ENCODE measurements at places on chromosomes 1 and 21.
A peak's percentile ranks its signal among the peaks of the same experiment; 100 is the strongest.

GRCh38 chr1:95388031-95388430, 154.0 kb downstream of the RWDD3 start:
- DNase-seq: no peak

DNA sequence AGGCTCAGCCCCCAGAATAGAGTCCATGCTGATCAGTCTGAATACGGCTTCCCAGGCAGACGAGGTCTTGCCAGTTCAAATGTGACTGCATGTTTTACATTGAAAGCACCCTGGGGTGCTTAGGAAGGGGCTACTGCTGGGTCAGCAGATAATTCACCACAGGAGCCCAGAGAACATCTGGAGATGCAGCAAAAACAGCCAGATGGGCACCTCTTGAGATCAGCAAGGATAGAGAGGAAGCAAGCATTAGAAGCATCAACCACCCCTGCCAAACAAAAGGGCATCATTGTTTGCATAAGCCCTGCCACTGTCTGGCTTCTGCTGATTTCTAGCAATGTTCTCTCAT, 403.1 kb downstream of the RRAGC start:
- no peak for DNase-seq

- no peak for DNase-seq
Observed at GRCh38 chr21:43268804-43269186, 100.0 kb downstream of the CRYAA start.

GRCh38 chr1:78029793-78030192, 16.0 kb upstream of the GIPC2 start:
- no peak for DNase-seq

DNA sequence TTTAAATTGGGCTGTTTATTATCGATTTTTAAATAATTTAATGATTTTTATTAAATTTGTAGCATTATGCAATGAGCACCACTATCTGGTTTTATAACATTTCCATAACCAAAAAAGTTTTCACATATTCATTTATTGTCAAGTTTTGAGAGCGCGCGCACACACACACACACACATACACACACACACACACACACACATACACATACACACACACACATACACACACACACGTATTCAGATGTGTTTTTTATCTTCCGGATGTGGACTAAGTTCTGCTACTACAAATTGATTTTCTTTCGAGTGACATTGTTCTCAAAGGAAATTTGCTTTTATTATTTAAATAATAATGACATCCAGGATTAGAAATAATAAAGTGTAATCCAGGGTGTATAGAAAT, 16.3 kb downstream of the CACHD1 start:
- DNase-seq: no peak

- DNase-seq: no peak
Observed at GRCh38 chr1:214193691-214194090, 87.3 kb upstream of the SMYD2 start.

DNA sequence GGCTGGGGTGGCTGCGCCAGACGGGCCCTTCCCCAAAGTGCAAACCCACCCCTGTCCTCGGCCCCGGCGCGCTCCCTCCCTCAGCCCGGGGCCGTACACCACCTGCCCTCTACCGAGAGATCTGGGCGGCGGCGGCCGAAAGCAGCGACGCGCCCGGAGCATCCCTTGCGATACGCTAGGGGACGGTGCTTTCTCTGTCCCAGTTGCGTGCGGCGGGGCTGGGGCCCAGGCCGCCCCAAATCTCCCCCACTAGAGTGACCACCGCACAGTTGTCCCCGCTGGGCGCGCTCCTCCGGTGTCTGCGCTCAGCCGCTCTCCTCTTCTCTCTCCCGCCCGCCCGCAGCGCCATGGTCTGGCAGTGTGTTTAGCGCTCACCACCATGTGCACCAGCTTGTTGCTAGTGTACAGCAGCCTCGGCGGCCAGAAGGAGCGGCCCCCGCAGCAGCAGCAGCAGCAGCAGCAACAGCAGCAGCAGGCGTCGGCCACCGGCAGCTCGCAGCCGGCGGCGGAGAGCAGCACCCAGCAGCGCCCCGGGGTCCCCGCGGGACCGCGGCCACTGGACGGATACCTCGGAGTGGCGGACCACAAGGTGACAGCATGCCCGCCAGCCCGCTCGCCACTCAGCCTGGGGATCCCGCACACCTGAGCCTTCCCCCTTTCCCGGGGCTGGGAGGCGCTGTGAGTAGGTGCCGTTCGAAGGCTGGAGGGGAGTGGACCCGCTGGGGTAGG, 1.0 kb downstream of the ST6GALNAC5 start:
- peak; percentile 58 for DNase-seq

GRCh38 chr1:42334240-42335049, 590 bp downstream of the FOXJ3 start:
- DNase-seq: peak; percentile 61

- peak; percentile 44 for DNase-seq
Observed at GRCh38 chr1:66352792-66353191, 181.2 kb upstream of the SGIP1 start.

- no peak for DNase-seq
Observed at GRCh38 chr1:13583595-13583965, at the start of gene PDPN. Gene PDPN, plus strand, starts transcription at chr1:13583832. Its CDS starts 202 bp downstream, at chr1:13584034.

GRCh38 chr1:112058815-112059450, 69.5 kb upstream of the KCND3 start:
- DNase-seq: no peak

- DNase-seq: no peak
Observed at GRCh38 chr1:19066874-19067181, 110.4 kb upstream of the IFFO2 start.

- no peak for DNase-seq
Observed at GRCh38 chr1:86997538-86997937, 83.1 kb downstream of the HS2ST1 start.

DNA sequence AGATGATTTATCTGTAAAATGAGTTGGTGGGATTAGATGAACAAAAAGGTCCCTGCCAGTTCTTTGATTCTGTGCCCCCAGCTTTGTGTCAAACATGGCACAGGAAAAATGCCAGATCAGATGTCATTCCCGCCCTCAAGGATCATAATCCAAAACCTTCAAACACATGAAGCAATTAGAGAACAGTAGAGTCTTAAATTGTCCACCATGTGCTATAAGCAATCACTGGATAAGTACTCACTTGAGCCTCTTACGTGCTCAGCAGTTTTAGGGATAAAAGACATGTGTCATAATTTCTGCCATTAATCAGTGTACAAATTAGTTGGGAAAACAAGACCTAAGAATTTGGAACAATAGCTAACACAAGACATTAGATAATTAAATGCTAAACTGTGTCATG, 15.4 kb upstream of the KIAA0040 start:
- DNase-seq: no peak

Data from AG10803 (cell line).